Prostate gland (tissue), 2 donors: ENCODE measurements at places on chromosomes 6 and 20. TPM values are rescaled to one million over a fixed set of nuclear protein-coding genes. Genes with fewer than 3 reads are reported as not detected.

DNA sequence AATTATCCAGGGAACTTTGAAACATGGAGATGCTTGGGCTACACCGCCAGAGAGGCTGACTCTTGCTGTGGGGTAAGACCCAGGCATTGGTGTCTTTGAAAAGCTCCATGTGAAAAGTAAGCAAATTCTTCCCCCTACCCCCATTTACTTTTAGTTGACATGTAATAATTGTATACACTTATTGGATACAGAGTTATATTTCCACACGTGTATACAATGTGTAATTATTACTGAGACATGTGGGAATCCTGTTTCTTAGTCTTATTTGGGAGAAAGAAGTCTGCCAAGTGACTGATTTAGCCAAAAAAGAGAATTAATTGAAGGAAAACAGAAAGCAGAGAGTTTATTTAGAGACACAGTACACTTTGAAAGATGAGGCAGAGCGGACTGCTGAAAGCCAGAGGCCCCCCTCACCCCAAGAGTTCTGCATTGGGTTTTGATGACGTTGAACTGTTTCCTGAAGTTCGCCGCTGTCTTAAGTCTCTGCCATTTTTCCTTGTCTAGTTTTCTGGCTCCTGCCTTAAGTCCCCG, 193.8 kb downstream of the PACRG start:
- no peak overlapping the region for H3K4me3 ChIP-seq
- DNase-seq = no peak
- H3K27ac ChIP-seq = no peak overlapping the region
- H3K36me3 ChIP-seq = no peaks in the 10 kb centered on the region
- no peaks in the 10 kb centered on the region for H3K27me3 ChIP-seq
- H3K4me1 ChIP-seq = no peaks in the 10 kb centered on the region

DNA sequence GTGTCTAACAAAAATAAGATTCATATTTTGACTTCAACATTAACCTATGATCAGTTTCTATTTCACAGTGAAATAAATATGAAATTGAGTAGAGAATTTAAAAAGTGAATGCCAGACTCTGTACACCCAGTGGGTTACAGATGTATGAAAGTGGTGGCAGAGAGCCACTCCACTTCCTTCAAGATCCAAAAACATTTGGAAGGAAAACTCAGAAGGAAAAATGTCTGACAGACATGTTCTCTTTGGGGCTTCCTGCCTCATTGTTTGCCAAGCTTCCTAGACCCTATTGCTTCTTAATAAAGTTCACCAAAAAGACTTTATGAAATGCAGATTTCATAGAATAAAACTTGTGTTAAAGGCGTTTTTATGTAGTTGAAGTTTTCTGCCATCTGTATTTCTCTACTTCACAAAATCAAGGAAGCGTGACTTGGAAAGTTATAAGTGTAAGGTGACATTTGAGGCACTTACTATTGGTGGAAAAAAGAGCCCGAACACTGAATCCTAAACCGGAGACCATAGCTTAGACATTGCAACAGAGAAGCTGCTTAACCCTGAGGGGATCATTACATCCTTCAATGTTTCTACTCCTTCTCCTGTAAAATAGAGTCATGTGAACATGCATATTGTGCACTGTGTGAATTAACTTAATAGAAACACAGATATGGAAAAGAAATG, 12.8 kb downstream of the HMGCLL1 start:
- H3K4me3 ChIP-seq = no peak overlapping the region
- no peaks in the 10 kb centered on the region for H3K27me3 ChIP-seq
- no peaks in the 10 kb centered on the region for H3K36me3 ChIP-seq
- no peak overlapping the region for H3K27ac ChIP-seq
- no peak for DNase-seq

GRCh38 chr20:10799735-10800134, 125.9 kb upstream of the JAG1 start:
- no peaks in the 10 kb centered on the region for H3K4me1 ChIP-seq
- no peak for DNase-seq
- no peaks in the 10 kb centered on the region for H3K36me3 ChIP-seq
- H3K27ac ChIP-seq = no peak overlapping the region
- no peak overlapping the region for H3K4me3 ChIP-seq

DNA sequence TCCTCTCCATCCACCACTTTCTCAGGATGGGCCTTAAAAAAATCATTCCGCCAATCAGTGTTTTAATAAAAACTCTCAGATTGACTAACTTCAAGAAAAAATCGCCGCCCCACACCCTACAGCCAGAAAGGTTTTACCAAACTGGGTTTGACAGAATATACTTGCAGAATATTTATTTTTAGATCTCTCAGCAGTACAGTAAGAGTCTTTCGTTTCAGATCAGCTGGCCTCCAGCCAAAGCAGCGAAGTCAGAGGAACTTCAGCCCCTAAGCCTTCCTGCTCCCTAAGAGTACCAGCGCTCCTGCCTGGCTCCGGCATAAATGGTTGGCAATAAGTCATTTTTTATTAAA, 24.7 kb downstream of the TBC1D7 start:
- H3K4me1 ChIP-seq = no peaks in the 10 kb centered on the region
- H3K4me3 ChIP-seq = no peak overlapping the region
- DNase-seq = no peak
- no peaks in the 10 kb centered on the region for H3K36me3 ChIP-seq

DNA sequence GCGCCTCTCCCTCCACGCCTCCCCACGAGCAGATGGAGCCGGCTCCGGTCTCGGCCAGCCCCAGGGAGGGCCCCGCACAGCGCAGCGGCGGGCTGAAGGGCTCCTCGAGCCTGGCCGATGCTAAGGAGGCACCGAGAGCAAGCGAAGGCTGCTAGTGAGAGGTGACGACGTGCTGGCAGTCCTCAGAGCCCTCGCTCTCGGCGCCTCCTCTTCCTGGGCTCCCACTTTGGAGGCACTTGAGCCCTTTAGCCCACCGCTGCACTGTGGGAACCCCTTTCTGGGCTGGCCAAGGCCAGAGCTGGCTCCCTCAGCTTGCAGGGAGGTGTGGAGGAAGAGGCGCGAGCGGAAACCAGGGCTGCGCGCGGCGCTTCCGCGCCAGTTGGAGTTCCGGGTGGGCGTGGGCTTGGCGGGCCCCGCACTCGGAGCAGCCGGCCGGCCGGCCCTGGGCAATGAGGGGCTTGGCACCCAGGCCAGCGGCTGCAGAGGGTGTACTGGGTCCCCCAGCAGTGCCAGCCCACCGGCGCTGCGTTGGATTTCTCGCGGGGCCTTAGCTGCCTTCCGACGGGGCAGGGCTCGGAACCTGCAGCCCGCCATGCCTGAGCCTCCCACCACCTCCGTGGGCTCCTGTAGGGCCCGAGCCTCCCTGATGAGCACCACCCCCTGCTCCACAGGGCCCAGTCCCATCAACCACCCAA, 2.5 kb upstream of the TMEM14C start:
- no peak for DNase-seq
- peak overlapping the region; percentile 46 for H3K4me3 ChIP-seq
- H3K36me3 ChIP-seq = no peaks in the 10 kb centered on the region
- H3K27ac ChIP-seq = peak overlapping the region; percentile 79
- peaks cover 8% of the 10 kb centered on the region for H3K4me1 ChIP-seq
- H3K27me3 ChIP-seq = no peaks in the 10 kb centered on the region

The PRRT1 gene
- total RNA-seq = 7.2 TPM
